ENCODE measurements at places on chromosomes 3 and 15.

GRCh38 chr3:151404316-151404715 is 19.8 kb upstream of the P2RY12 start:
- no peak overlapping the region for H3K4me3 ChIP-seq
- no peak overlapping the region for H3K27ac ChIP-seq
- H3K36me3 ChIP-seq, result no peaks in the 10 kb centered on the region
- H3K27me3 ChIP-seq, result no peaks in the 10 kb centered on the region
- no peak for DNase-seq
- H3K4me1 ChIP-seq, result no peaks in the 10 kb centered on the region

DNA sequence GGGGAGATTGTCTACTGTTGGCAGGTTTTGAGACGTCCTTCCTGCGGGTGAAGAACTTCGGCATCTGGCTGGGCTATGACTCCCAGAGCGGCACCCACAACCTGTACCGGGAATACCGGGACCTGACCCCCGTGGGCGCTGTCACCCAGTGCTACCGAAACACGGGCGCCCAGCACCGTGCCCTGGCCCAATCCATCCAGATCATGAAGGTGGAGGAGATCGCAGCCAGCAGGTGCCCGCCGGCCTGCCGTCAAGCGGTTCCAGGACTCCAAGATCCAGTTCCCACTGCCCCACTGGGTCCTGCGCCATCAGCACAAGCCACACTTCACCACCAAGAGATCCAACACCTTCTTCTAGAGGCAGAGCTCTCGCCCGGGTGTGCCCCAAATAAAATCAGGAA is 194.9 kb upstream of the EPHA6 start:
- no peaks in the 10 kb centered on the region for H3K27me3 ChIP-seq
- no peak overlapping the region for H3K27ac ChIP-seq
- no peak for DNase-seq
- no peak overlapping the region for H3K4me3 ChIP-seq

DNA sequence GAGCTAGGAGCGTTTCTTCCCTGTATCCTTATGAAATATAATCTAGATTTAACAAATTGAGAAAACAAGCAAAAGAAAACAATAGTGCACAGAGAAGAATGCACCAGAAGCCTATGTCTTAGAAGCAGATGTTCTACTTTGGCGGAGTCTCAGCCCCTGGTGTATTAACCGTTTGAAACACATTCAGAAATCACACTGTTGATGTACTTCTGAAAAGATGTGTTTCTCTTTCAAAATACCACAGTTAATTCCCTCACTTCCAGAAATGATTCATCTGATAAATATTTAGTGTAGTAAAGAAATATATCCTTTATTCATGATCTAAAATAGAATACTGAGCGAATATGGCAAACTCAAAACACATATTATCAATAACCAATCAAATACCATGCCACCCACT is 77.7 kb downstream of the CBLB start:
- H3K4me1 ChIP-seq, result no peaks in the 10 kb centered on the region
- no peak overlapping the region for H3K27ac ChIP-seq
- H3K27me3 ChIP-seq, result no peaks in the 10 kb centered on the region
- H3K4me3 ChIP-seq, result no peak overlapping the region
- DNase-seq, result no peak

DNA sequence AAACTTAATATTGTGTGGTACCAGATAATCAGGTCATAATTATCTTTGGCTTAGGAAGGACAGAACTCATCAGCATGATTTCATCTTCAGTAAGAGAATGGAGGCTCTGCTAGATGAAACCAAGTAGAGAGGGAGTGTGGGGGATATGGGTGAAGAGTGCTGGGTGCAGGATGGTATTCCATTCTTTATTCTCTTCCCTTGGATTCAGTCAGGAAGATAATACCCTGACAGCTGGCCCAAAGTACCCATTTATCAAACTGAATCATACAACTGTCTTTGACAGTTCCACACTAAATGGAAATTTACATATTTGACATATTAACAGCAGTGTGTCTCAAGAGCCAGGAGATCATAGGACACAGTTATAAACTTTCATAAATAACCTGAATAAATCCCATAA is 44.7 kb downstream of the GOLIM4 start:
- no peaks in the 10 kb centered on the region for H3K36me3 ChIP-seq
- H3K27me3 ChIP-seq, result no peaks in the 10 kb centered on the region
- no peak overlapping the region for H3K4me3 ChIP-seq
- H3K4me1 ChIP-seq, result no peaks in the 10 kb centered on the region
- no peak overlapping the region for H3K27ac ChIP-seq

- peaks cover 6% of the 10 kb centered on the region for H3K36me3 ChIP-seq
- no peaks in the 10 kb centered on the region for H3K4me1 ChIP-seq
- H3K27ac ChIP-seq, result no peak overlapping the region
- H3K4me3 ChIP-seq, result no peak overlapping the region
- H3K27me3 ChIP-seq, result no peaks in the 10 kb centered on the region
Observed at GRCh38 chr3:140953028-140953960, 11.7 kb downstream of the SLC25A36 start.

DNA sequence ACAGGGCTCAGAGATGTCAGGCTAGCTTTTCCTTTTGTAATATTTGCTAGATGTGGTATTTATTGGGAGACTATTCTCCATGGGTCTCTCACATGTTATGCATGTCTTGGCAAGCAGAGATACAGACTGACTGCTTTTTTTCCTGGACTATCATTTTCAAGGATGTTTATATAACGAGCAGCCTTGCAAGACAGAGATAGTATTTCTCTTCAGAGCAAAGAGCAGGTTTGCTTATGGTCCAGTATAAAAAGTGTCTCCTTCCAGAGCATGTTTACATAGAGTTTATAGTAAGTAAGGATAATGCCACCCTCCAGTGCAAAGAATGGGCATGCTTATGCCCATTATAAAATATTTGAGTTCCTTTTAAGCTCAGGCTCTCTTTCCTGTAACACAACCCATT is 24.6 kb downstream of the GTF2E1 start:
- no peak overlapping the region for H3K4me3 ChIP-seq
- H3K36me3 ChIP-seq, result peaks cover 15% of the 10 kb centered on the region
- H3K4me1 ChIP-seq, result no peaks in the 10 kb centered on the region
- no peak for DNase-seq
- no peaks in the 10 kb centered on the region for H3K27me3 ChIP-seq

DNA sequence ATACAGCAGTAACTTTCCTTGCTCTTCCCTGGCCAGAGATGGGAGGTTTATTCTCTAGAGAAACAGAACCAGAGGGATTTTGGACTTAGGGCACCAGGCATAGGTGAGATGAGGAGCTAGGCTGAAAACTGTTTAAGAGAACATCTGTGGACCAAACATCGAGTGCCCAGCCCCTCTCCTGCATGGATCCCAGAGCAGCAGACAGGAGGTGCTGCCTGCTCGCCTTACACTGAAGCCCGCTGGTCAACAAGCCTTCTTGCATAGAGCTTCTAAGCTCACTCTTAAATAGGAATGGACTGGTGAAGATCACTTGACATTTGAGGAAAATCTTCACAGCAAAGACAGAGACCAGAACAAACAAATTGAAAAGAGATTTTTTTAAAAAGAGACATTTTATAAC is 41.2 kb downstream of the PARP15 start:
- DNase-seq, result no peak
- peaks cover 44% of the 10 kb centered on the region for H3K36me3 ChIP-seq
- H3K4me3 ChIP-seq, result no peak overlapping the region
- no peaks in the 10 kb centered on the region for H3K27me3 ChIP-seq

DNA sequence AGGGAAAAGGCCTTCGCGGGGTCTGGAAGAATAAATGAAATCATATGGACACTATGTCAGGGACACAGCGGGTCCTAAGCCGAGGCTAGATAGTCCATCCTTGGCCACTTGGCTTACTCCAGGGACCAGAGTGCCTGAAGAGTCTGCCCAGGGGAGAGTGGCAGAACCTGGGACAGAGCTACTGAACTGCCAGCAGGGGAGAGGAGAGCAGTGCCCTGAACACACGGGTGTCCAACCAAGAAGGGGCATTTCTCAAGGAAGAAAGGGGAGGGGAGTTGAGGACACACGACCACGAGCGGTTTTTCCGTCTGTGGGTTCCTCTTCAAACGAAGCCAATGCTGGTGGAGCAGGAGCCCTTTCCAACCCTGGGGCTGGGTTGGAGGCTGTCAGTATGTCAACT is 1.0 kb downstream of the ACAN start:
- H3K27ac ChIP-seq, result no peak overlapping the region
- no peak for DNase-seq
- H3K4me1 ChIP-seq, result no peaks in the 10 kb centered on the region
- H3K27me3 ChIP-seq, result no peaks in the 10 kb centered on the region

- H3K4me3 ChIP-seq, result no peak overlapping the region
- peaks cover 7% of the 10 kb centered on the region for H3K36me3 ChIP-seq
- H3K4me1 ChIP-seq, result no peaks in the 10 kb centered on the region
- H3K27ac ChIP-seq, result no peak overlapping the region
- H3K27me3 ChIP-seq, result no peaks in the 10 kb centered on the region
Observed at GRCh38 chr15:93070551-93071296, 18.3 kb downstream of the RGMA start.

DNA sequence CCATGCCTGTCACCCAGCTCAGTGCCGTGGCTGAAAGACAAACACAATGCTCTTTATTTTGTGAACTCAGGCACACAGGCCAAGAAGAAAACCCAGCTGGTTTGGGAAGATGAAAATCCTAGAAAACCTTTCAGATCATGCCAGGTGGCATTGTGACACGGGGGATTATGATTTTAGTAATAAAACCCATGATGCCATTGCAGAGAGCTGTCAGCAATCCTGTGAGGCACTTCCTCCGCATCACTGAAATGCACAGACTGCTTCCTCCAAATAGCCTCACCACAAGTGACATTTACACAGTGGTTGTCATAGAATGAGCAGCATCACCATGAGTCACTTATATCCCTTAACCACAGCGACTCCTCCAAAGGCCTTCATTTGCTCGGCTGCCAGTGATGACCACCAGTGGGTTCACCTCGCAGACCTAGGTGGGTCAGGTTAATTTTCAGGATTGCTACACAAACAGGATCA is 22.7 kb downstream of the ABHD6 start:
- no peak overlapping the region for H3K27ac ChIP-seq
- H3K4me3 ChIP-seq, result no peak overlapping the region
- no peak for DNase-seq
- H3K27me3 ChIP-seq, result no peaks in the 10 kb centered on the region
- no peaks in the 10 kb centered on the region for H3K4me1 ChIP-seq

- no peaks in the 10 kb centered on the region for H3K36me3 ChIP-seq
- H3K27ac ChIP-seq, result 0 out of 2 replicates have a peak overlapping the region, but pooled peaks have one; percentile 2
- no peak for DNase-seq
- H3K4me3 ChIP-seq, result no peak overlapping the region
- H3K27me3 ChIP-seq, result no peaks in the 10 kb centered on the region
- H3K4me1 ChIP-seq, result peaks cover 50% of the 10 kb centered on the region
Observed at GRCh38 chr3:46429250-46429649, 22.2 kb downstream of the CCRL2 start.

GRCh38 chr3:144289057-144289456 is 317.4 kb downstream of the DIPK2A start:
- H3K4me3 ChIP-seq, result no peak overlapping the region
- H3K27me3 ChIP-seq, result no peaks in the 10 kb centered on the region
- no peak for DNase-seq
- no peaks in the 10 kb centered on the region for H3K36me3 ChIP-seq

GRCh38 chr3:11929531-11929930 is 74.7 kb upstream of the SYN2 start:
- no peak overlapping the region for H3K27ac ChIP-seq
- no peak overlapping the region for H3K4me3 ChIP-seq
- H3K4me1 ChIP-seq, result no peaks in the 10 kb centered on the region
- no peak for DNase-seq
- H3K27me3 ChIP-seq, result no peaks in the 10 kb centered on the region
- no peaks in the 10 kb centered on the region for H3K36me3 ChIP-seq

GRCh38 chr3:193873426-193874201 is 262.3 kb upstream of the HES1 start:
- no peak for DNase-seq
- no peaks in the 10 kb centered on the region for H3K4me1 ChIP-seq
- H3K4me3 ChIP-seq, result no peak overlapping the region
- no peak overlapping the region for H3K27ac ChIP-seq

DNA sequence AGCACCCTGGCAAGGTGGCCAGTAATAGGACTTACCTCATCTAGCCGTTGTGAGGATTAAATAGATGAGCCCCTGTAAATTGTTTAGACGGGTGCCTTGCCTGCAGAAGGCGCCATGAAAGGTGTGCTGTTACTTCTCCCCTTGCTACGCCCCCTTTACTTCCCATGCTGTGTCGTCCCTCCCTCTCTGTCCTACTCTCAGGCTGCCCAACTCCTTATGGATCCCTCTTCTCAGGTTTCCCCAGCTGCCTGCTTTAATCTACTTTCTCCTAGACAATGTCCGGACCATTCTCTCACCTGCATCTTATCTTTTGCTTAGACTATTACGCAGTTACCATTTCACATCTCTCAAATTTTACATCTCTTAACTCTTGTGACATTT is 1.7 kb upstream of the FBXW12 start:
- H3K4me1 ChIP-seq, result no peaks in the 10 kb centered on the region
- H3K27ac ChIP-seq, result no peak overlapping the region
- no peaks in the 10 kb centered on the region for H3K36me3 ChIP-seq
- DNase-seq, result no peak
- H3K4me3 ChIP-seq, result no peak overlapping the region

DNA sequence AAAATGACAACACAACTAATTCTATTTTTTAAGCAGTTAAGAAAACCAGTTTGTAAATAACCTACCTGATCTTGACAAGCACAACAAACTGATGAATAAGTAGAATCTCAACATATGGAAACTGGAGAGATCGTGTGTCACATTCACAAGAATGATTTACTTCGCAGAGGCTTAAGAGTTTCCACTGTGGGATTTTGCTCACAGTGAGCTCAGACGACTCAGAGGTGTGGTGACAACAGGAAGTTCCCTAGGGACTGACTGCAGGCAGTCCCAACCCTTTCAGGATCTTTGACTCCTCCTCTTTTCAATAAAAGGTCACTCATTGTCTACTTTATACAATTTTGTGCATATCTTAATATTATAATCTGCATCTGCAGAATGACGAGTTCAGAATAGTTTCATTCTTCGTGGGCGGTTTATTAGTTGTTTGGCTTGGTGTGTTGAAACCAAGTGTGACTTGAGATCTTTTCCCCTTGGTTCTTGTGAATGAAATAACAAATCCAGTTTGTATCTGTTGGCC is at the start of gene LIPH:
Gene LIPH, minus strand, starts transcription at position 231 of the 520 bp plus-strand sequence. Its CDS starts 117 bp downstream, at position 114.
- H3K27ac ChIP-seq, result no peak within 1 kb of the TSS
- H3K4me1 ChIP-seq, result no peaks in the 10 kb centered on the region
- no peak within 1 kb of the TSS for H3K4me3 ChIP-seq
- H3K36me3 ChIP-seq, result no peaks in the 10 kb centered on the region
- DNase-seq, result no peak

- H3K27ac ChIP-seq, result no peak overlapping the region
- H3K36me3 ChIP-seq, result peaks cover 39% of the 10 kb centered on the region
- H3K4me1 ChIP-seq, result no peaks in the 10 kb centered on the region
Observed at GRCh38 chr15:50476143-50476542, 51.9 kb downstream of the USP8 start.

GRCh38 chr15:67100801-67101581 is 35.6 kb downstream of the SMAD3 start:
- no peak overlapping the region for H3K27ac ChIP-seq
- H3K36me3 ChIP-seq, result no peaks in the 10 kb centered on the region
- DNase-seq, result no peak
- H3K4me1 ChIP-seq, result peaks cover 12% of the 10 kb centered on the region

DNA sequence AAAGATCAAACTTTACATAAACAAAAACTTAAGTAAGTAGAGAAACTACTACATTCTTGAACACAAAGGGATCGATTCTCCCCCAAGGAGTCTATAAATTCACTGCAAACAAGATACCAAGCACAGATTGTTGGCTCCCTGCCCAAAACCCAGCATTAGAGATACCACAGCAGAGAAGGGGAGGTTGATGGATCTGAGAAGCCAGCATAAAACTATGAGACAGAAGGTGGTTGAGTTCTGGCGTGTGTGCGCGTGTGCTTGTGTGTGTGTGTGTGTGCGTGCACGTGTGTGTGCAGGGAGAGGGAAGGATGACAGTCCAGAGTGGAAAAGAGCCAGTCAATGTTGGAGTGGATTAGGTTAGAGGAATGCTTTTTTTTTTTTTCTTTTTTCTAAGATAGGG is 143.2 kb upstream of the PRR20G start:
- H3K4me3 ChIP-seq, result no peak overlapping the region
- no peak for DNase-seq
- no peaks in the 10 kb centered on the region for H3K4me1 ChIP-seq
- H3K27ac ChIP-seq, result no peak overlapping the region
- no peaks in the 10 kb centered on the region for H3K36me3 ChIP-seq

Data from DND-41 (cell line).